ENCODE measurements at places on chromosomes 11 and 22.

- no peak for DNase-seq
Measured at GRCh38 chr11:42205518-42205917, 746.1 kb upstream of the LRRC4C start.

DNA sequence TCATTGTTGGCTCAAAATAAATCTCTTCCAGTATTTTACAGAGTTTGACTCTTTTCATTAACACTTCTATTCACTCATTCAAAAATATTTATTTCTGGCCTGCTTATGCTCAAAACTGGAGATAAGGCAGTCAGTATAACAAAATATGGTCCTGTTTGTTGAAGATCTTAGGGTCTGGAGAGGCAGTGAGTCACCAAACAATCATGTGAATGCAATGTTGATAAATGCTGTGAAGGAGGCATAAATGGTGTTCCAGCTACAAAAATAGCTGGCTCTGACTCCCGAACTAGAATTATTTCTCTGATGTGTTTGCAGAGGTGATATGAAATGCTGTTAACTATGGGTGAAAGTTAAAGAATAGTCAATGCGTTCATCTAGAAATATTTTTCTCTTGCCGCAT is 390.6 kb downstream of the AASDHPPT start:
- DNase-seq: no peak

DNA sequence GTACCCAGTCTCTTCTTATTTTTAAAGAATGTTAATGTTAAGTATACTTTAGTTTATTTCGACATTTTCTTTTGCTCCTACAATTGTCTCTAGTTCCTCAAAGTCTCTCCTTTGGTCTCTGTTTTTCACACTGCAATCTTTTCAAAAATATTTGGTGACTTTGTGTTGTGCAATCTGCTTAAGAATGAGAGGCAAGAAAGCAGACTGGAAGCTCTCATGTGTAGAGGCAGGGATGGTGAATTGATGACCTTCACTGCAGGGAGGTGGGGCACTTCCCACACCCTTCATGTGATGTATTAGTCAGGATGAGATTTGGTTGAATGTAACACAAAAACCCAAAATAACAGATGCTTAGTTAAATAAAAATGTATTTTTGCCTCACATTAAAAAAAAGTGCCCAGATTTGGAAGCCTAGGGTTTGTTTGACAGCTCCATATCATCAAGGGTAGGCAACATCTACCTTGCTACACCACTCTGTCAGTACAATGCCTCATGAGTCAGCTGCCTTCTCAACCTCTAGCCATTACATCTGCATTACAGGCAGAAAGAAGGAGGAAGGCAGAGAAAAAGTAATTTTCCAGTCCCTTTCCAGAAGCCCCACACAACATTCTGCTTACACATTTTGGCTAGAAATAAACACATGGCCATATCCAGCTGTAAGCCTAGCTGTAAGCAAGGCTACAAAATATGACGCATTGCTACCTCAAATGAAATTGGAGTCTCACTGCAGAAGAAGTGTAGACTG is 3.8 kb upstream of the MMP27 start:
- DNase-seq: no peak

DNA sequence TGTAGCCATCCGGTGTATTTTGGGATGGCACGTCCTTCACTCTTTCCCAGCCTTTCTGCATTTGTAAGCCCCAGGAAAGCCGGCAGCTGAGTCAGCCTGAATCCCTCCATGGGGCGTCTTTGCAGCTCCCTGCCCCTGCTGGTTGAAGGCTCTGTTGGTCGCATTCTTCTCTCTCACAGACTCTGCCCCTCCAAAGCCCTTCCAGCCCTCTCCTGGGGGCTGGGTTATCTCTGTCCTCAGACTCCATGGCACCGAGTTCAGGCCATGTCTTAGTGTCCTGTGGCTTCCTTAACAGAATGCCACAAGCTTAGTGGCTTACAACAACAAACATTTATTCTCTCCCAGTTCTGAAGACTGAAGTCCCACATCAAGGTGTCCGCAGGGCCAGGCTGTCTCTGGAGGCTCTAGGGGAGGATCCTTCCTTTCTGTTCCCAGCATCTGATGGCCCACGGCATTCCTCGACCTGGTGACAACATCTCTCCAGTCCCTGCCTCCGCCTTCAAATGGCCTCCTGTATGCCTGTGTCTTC is 62.2 kb downstream of the BCR start:
- no peak for DNase-seq

GRCh38 chr11:128775468-128775867 is 81.6 kb downstream of the FLI1 start:
- DNase-seq: no peak

DNA sequence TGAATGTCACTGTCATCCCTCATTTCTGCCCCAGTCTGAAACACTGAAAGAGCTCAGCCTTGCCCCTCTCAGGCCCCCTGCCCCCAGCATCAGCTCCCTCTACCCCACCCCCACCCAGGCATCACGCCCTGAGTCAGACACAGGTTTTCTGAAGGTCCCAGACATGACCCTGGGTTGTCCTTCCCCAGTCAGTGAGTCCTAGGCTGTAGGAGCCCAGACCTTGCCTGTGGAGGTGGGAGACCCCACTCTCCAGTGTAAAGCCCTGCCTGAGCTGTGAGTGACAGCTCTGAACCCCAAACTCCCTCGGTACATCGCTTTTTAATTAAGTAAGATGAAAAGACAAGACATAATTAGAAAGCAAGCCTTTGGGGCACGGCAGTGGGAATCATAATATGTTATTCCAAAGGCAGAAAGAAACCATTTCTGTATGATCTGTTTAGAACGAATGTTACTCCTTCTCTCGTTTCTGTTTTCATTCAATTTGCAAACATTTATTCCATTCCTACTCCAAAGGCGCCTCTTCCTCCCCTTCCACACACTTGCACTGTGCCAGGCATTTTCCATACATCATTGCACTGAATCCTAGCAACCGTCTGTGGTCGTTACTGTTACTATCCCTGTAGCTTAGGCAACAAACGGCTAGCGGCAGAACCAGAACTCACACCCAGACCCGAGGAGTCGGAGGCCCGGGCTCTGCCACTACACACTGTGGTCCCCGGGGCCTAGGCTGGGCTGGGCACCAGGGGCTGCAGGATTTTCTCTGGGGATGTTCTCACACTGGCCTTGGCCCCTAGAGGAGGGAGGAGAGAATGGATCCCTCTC is 63.4 kb downstream of the CD6 start:
- peak; percentile 41 for DNase-seq

DNA sequence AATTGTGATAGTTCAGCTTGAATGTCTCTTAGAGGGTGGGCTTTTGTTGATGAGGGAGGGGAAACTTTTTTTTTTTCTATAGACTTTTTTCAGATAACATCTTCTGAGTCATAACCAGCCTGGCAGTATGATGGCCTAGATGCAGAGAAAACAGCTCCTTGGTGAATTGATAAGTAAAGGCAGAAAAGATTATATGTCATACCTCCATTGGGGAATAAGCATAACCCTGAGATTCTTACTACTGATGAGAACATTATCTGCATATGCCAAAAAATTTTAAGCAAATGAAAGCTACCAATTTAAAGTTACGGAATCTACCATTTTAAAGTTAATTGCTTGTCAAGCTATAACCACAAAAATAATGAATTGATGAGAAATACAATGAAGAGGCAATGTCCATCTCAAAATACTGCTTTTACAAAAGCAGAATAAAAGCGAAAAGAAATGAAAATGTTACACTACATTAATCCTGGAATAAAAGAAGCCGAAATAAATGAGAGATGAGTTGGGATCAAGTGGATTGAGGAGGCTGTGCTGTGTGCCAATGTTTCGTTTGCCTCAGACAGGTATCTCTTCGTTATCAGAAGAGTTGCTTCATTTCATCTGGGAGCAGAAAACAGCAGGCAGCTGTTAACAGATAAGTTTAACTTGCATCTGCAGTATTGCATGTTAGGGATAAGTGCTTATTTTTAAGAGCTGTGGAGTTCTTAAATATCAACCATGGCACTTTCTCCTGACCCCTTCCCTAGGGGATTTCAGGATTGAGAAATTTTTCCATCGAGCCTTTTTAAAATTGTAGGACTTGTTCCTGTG is 3.9 kb downstream of the MALAT1 start:
- no peak for DNase-seq

GRCh38 chr11:13205486-13205885 is 72.1 kb upstream of the BMAL1 start:
- DNase-seq: no peak

DNA sequence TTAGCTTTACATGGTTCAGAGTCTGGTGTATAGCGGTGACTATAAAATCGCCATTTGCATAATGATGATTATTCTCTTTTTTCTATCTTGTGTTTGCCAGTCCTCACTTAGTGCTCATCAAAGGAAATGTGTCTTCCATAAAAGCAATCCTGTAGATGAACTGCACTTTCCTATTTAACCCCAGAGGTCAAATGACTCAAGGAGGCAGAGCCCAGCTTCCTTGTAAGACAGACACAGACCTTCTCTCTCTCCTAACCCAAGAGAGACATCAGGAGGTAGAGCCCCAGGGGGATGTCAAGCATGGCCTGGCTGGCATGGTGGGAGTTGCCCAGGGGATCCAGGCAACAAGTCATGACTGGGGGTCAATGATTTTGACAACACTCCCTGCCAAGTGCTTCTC is 46.9 kb upstream of the CRTAM start:
- no peak for DNase-seq

GRCh38 chr11:124863137-124863825 is 2.0 kb upstream of the ROBO3 start:
- no peak for DNase-seq

- no peak for DNase-seq
Measured at GRCh38 chr11:11141065-11141464, 212.0 kb downstream of the CSNK2A3 start.

- no peak for DNase-seq
Measured at GRCh38 chr11:720642-721246, 14.7 kb downstream of the EPS8L2 start.

GRCh38 chr11:110147962-110148709 is 54.9 kb downstream of the ZC3H12C start:
- no peak for DNase-seq

GRCh38 chr11:17498475-17498874 is 21.8 kb upstream of the ABCC8 start:
- DNase-seq: no peak

- DNase-seq: no peak
Measured at GRCh38 chr11:88508759-88509581, 171.4 kb upstream of the CTSC start.

DNA sequence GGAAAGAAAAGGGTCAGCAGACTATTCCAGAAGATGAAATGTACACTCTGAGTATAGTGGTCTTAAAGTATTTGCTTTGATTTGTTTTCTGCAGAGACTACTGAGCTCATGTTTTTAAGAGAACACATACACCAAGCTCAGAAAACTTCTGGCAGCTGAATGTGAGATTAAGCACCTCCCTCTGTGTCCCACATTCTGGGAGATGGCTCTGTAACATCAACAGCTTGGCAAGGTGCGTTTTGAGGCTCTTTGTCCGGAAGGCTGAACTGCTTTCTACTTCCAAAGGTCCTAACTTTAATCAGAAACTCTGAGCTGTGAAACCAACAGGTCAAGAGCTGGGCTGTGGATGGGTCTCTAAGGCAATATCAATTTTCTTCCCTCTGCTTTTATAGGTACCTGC is 36.4 kb upstream of the GLYAT start:
- no peak for DNase-seq

GRCh38 chr22:41565403-41566054 is 4.7 kb downstream of the CSDC2 start:
- peak; percentile 42 for DNase-seq

DNA sequence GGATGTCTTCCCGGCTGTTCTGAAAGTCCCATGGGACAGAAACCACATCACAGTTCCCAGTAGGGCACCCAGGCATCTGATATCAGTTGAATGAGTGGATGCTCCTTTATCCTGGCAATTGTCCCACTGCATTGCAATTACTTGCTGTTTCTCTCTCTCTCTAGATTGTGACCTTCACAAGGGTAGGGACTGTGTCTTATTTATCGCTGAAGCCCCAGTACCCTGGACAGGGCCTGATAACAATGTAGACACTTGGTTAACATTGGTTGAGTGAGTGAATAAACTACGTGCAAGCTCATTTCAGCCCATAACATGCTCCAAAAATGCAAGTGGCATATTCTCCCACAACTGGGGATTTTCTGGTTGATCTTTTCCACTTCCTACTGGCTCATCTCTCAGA is 193.7 kb upstream of the NARS2 start:
- DNase-seq: no peak

DNA sequence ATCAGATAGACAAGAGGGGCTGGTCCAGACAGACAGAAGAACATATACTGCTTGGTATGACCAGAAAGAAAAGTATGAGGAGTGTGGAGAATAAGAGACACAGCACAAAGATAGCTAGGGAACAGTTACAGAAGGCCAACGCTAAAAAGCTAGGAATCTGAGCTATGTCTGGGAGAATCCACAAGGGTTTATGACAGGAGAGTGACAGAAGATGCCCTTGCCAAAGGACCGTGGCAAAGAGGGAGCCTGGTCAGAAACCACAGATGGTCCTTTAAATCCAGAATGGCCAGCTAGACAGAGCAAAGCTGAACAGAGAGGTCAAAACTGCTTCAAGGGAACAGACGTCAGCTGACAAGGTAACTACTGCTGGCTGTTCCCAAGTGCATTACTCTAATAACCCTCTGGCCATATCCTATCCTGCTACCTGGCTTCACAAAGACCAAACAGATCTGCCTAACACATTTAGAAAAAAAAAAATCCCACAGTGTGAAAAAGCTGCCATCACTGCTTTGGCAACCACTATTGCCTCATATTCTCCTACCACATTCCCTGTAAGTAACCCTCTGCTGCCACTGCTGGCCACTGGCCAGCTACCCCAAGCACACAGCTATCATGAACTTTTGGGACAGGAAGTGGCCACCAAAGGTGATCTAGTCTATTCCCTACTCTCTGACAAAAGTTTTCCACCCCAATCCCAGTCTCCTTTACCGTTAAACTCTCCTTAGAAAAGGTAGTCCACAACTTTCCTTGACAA is 7.3 kb downstream of the SERGEF start:
- DNase-seq: no peak

DNA sequence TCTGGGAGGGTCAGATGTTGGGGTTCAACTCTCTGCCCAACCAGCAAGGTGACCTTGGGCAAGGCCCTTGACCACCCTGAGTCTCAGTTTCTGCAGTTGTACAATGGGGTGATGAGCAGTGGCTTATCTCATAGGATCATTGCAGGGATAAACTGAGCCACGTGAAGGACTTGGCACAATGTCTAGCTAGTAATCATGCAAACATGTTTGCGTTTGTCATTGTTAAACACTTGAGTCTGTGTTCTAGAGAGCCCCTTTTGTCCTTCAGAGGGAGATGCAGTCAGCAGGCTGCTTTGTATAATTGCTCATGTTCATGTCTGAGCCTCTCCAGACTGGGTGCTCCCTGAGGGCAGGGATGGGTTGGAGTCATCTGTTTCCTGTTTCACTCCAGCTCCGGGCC is 15.8 kb downstream of the CD82 start:
- no peak for DNase-seq

DNA sequence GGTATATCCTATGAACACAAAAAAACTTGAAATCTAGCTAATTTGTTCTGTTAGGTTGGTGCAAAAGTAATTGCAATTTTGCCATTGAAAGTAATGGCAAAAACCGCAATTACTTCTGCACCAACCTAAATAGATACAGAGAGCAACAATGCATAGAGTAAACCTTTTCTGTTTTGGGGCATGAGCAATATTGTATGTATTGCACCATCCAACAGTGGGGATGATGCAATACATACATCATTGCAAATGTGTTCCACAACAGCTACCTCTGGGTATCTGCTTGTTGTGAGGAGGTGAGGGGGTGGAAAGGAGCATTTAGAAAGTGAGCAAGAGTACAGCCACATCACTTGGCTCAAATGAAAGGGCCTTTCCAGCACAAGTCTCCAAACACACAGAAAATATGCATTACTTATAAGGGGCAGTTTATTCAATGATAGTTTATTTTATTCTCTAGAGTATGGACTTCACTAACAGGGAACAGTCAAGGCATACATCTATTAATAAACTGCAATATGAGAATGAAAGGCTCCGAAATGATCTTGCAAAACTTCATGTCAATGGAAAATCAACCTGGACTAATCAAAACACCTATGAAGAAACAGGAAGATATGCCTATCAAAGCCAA is 77.3 kb downstream of the DEUP1 start:
- no peak for DNase-seq

Measured in NCI-H1694 (cell line).